ENCODE measurements at places on chromosomes 2 and 18. TPM values are rescaled to one million over a fixed set of nuclear protein-coding genes. Genes with fewer than 3 reads are reported as not detected.

The PPP1R1C gene
- total RNA-seq: not detected

GRCh38 chr18:22432657-22433137, 15.0 kb upstream of the CTAGE1 start:
- H3K27me3 ChIP-seq: no peaks in the 10 kb centered on the region
- H3K27ac ChIP-seq: no peak overlapping the region
- no peaks in the 10 kb centered on the region for H3K36me3 ChIP-seq
- H3K4me1 ChIP-seq: no peaks in the 10 kb centered on the region
- no peak overlapping the region for H3K4me3 ChIP-seq

The LINC00305 gene
- total RNA-seq: not detected

The LIPT1 gene
- total RNA-seq: 4.6 TPM

DNA sequence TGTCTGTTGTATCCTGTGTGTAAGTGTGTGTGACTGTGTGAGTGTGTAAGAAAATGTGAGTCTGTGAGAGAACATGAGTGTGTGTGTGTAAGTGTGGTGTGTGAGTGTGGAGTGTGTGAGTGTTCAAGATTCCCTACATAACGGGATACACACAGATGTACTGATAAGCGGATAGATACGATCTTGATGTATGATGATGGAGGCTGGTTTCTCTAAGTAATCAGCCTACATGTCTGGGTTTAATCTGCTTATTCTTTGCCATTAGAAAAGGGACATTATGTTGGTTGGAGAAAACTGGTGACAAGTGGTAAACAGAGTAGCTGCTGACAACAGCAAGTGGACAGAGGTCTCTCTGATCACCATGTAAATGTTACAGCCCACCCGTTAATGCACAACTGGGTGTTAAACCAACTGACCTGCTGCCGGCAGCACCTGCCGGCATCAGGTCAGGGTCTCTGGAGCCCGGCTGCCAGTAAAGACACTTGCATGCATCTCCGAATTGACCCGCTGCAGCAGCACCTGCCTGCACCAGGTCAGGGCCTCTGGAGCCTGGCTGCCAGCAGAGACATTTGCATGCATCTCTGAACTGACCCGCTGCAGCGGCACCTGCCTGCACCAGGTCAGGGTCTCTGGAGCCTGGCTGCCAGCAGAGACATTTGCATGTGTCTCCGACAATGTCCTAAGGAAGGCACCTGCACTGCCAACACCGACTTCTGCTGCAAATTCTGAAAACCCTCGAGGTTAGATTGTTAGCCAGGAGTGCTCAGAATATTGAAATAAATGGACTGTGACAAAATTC, 87.5 kb downstream of the MBP start:
- no peaks in the 10 kb centered on the region for H3K27me3 ChIP-seq
- no peak overlapping the region for H3K4me3 ChIP-seq
- peaks cover 24% of the 10 kb centered on the region for H3K36me3 ChIP-seq
- H3K27ac ChIP-seq: no peak overlapping the region

- no peak for DNase-seq
- no peaks in the 10 kb centered on the region for H3K36me3 ChIP-seq
- no peak overlapping the region for H3K4me3 ChIP-seq
- H3K27ac ChIP-seq: no peak overlapping the region
Observed at GRCh38 chr2:231533777-231534125, 3.5 kb upstream of the NMUR1 start.

DNA sequence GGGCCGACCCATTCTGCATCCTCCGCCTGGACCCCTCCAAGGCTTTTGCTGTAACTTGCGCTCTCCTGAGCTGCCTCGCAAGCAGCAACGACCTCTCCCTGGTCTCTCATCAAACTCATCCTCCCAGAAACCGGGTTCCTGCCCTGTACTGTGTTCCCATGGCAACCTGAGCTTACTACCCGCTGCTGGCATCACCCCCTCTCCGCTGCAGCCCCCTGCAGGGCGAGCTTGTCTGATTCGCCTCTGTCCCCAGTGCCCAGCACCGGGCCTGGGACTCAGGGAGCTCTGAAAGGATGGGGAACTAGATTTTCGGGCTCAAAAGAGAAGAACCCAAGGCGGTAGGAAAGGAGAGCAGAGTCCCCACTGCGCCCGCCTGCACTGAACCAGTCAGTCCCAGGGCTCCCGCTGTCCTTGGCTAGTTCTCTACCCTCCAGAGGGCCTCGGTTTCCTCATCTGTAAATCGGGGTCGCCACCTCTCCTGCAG, 463 bp downstream of the HS1BP3 start:
- H3K36me3 ChIP-seq: no peaks in the 10 kb centered on the region
- no peaks in the 10 kb centered on the region for H3K27me3 ChIP-seq
- H3K4me1 ChIP-seq: peaks cover 24% of the 10 kb centered on the region
- DNase-seq: peak; percentile 42

GRCh38 chr2:63819256-63819655, 22.4 kb upstream of the UGP2 start:
- no peak for DNase-seq
- no peak overlapping the region for H3K4me3 ChIP-seq
- H3K36me3 ChIP-seq: no peaks in the 10 kb centered on the region
- no peaks in the 10 kb centered on the region for H3K4me1 ChIP-seq
- no peak overlapping the region for H3K27ac ChIP-seq

GRCh38 chr18:60794802-60795201, 422.2 kb upstream of the MC4R start:
- no peaks in the 10 kb centered on the region for H3K4me1 ChIP-seq
- no peaks in the 10 kb centered on the region for H3K27me3 ChIP-seq
- no peak overlapping the region for H3K4me3 ChIP-seq
- no peak overlapping the region for H3K27ac ChIP-seq

The C2orf81 gene
- total RNA-seq: 2.8 TPM

DNA sequence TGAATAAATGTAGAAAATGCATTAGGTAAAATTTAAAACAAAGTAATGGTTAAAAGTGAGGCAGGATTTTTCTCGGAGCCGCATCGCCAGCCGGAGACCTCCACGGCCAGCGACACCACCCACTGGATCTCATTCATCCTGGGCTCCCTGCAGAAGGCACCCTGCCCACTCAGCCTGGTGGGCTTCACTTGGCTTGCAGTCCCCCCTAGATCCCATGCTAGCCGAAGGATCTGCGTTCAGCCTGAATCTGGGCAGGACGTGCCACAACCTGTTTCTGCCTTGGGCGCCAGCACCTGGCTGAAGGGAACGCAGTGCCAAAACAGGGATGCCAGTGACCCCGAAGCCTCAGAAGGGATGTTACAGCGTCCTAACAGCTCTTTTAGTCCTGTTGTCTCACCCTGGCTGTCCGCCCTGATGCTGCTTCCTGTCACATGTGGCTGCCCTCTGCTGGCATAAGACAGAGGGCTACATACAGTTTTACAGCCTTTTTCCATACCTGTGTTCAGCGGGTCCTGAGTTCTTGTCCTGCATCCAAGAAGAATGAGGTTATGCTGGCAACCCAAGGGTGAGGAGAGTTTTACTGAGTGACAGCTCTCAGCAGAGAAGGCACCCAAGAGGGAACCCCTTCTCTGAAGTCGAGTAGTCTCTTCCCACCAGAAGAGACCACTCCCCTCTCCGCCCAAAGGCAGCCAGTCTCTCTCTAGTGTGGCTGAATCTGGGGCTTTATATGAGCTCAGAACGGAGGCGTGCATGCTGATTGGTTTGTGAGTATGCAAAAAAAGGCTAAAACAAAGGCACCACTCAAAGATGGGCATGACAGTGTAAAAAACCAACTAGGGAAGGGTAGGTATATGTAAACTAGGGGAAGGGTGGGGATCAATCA, 173.1 kb upstream of the GYPC start:
- no peaks in the 10 kb centered on the region for H3K4me1 ChIP-seq
- H3K36me3 ChIP-seq: no peaks in the 10 kb centered on the region
- H3K27me3 ChIP-seq: no peaks in the 10 kb centered on the region
- DNase-seq: no peak
- no peak overlapping the region for H3K4me3 ChIP-seq

DNA sequence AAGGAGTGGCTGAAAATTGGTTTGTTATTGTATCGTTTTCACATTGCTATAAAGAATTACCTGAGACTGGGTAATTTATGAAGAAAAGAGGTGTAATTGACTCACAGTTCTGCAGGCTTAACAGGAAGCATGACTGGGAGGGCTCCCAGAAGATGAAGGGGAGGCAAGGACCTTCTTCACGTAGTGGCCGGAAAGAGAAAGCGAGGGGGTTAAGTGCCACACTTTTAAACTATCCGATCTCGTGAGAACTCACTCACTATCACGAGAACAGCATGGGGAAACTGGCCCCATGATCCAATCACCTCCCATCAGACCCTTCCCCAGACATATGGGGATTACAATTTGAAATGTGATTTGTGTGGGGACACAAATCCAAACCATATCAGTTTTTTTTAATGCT, 81.6 kb downstream of the FBXO15 start:
- H3K27me3 ChIP-seq: peaks cover 5% of the 10 kb centered on the region
- H3K27ac ChIP-seq: peak overlapping the region; percentile 16

GRCh38 chr2:10234409-10235094, 68.2 kb upstream of the HPCAL1 start:
- peaks cover 8% of the 10 kb centered on the region for H3K4me1 ChIP-seq
- H3K27ac ChIP-seq: no peak overlapping the region
- no peak for DNase-seq
- H3K27me3 ChIP-seq: peaks cover 1% of the 10 kb centered on the region
- no peaks in the 10 kb centered on the region for H3K36me3 ChIP-seq
- H3K4me3 ChIP-seq: no peak overlapping the region

DNA sequence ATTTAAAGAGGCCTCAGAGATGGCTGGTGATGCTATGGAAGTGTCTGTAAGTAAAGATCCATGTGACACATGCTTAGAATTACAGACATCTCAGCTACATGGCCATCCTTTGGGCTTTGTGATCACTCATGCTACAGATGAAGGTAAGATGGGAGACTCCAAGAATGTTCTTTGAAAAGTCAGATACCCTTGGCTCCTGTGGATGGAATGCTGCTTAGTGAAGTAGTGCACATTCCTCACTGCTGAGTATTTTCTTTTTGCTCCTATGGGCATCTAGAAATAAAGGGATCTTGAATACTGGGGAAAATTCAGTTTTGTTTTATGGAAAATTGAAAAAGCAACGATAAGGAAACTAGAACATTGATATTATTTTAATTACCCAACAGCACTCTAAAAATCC, 55.2 kb upstream of the REV1 start:
- no peak overlapping the region for H3K4me3 ChIP-seq
- no peak for DNase-seq
- H3K36me3 ChIP-seq: no peaks in the 10 kb centered on the region
- H3K4me1 ChIP-seq: no peaks in the 10 kb centered on the region
- H3K27me3 ChIP-seq: peaks cover 14% of the 10 kb centered on the region
- no peak overlapping the region for H3K27ac ChIP-seq

- peaks cover 3% of the 10 kb centered on the region for H3K27me3 ChIP-seq
- no peaks in the 10 kb centered on the region for H3K4me1 ChIP-seq
- H3K36me3 ChIP-seq: no peaks in the 10 kb centered on the region
- no peak for DNase-seq
- no peak overlapping the region for H3K4me3 ChIP-seq
- H3K27ac ChIP-seq: no peak overlapping the region
Observed at GRCh38 chr2:165432234-165432966, 37.1 kb upstream of the CSRNP3 start.

The SPATA3 gene
- total RNA-seq: 0.53 TPM

DNA sequence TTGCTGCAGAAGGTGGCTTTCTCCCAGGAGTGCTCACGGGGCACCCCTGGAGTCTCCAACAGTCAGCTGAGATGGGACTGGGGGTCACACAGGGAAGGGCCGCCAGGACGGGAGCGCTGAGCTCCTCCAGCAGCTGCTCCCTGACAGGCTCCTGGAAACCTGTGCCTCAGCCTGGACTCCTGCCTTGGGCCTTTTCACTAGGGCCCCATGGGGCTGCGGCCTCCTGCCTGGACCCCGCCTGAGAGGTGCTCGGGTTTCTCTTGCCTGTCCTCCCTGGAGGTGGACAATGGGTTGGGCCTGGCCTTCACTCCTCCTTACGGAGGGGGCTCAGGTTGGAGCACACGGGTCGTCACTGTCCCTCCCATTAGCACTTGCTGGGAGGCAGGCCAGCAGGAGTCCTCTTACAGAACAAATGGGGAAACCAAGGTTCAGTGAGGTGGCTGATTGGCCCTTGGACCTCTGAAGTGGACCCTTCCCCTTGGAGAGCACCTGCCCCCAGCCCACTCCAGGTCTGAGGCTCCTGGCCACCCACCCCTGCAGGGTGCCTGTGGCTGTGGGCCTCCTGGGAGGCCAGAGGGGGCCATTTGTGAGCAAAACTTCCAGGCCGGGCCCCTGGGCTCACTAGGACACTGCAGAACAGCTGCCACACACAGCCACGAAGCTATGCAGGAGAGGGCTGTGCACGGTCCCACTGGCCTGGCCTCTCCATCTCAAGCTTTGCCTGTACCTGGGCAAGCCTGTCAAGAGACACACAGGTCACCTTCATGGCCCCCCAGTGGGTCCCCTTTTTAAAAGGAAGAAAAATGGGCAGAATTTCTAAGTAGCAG, 57.1 kb upstream of the ODC1 start:
- H3K4me1 ChIP-seq: no peaks in the 10 kb centered on the region
- no peaks in the 10 kb centered on the region for H3K36me3 ChIP-seq
- H3K27me3 ChIP-seq: no peaks in the 10 kb centered on the region
- no peak overlapping the region for H3K4me3 ChIP-seq

DNA sequence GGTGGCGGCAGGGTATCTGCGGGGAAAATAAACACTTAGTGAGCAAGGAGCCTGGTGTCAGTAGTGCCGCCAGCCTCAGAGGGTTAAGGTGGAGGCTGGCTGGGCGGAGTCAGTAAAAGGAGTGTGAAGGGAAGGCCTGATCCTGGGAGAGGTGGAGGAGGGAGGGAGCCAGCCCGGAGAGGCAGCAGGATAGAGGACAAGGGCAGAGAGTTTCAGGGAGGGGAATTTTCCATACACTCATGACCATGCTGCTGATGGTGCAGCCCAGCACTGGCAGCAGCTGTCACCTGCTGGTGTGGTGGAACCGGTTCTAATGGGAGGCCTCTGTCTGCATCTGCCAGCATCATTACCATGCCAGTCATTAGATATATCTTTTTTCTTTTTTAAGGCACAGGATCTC, 2.0 kb upstream of the TEX44 start:
- no peak overlapping the region for H3K27ac ChIP-seq
- no peaks in the 10 kb centered on the region for H3K36me3 ChIP-seq

GRCh38 chr18:59360381-59360780, 1.3 kb upstream of the LMAN1 start:
- H3K27ac ChIP-seq: no peak overlapping the region
- H3K4me3 ChIP-seq: peak overlapping the region; percentile 45
- no peak for DNase-seq
- H3K27me3 ChIP-seq: no peaks in the 10 kb centered on the region
- peaks cover 20% of the 10 kb centered on the region for H3K4me1 ChIP-seq
- H3K36me3 ChIP-seq: peaks cover 13% of the 10 kb centered on the region

GRCh38 chr2:109473616-109474318, 140.0 kb downstream of the SEPTIN10 start:
- H3K4me3 ChIP-seq: no peak overlapping the region
- peaks cover 6% of the 10 kb centered on the region for H3K4me1 ChIP-seq
- no peak overlapping the region for H3K27ac ChIP-seq
- H3K27me3 ChIP-seq: no peaks in the 10 kb centered on the region

- no peaks in the 10 kb centered on the region for H3K27me3 ChIP-seq
- DNase-seq: no peak
- no peak overlapping the region for H3K27ac ChIP-seq
Observed at GRCh38 chr18:27491772-27492171, 306.7 kb upstream of the CHST9 start.

- H3K27me3 ChIP-seq: no peaks in the 10 kb centered on the region
- DNase-seq: no peak
- peaks cover 2% of the 10 kb centered on the region for H3K36me3 ChIP-seq
- no peak overlapping the region for H3K27ac ChIP-seq
Observed at GRCh38 chr2:238257786-238258700, 18.2 kb upstream of the HES6 start.

All from activated CD4-positive, alpha-beta memory T cell treated with anti-CD3 and anti-CD28 coated beads for 36 hours (primary cell).